ENCODE measurements at places on chromosomes 2 and 18. TPM values are rescaled to one million over a fixed set of nuclear protein-coding genes. Genes with fewer than 3 reads are reported as not detected.

Gene CAPN14
- total RNA-seq = 0.14 TPM

Gene AMER3
- total RNA-seq = not detected

Gene PROM2
- 0.30 TPM for total RNA-seq

Gene TLX2
- not detected for total RNA-seq

Gene AKAIN1
- total RNA-seq = not detected

Gene SOWAHC
- total RNA-seq = 7.4 TPM

Gene ALLC
- total RNA-seq = not detected

Gene UPP2
- total RNA-seq = not detected

Gene MEP1B
- total RNA-seq = not detected

Gene SKA1
- 0.59 TPM for total RNA-seq

Gene DGUOK
- total RNA-seq = 40.1 TPM

Gene KATNAL2
- 0.89 TPM for total RNA-seq

Gene IL18RAP
- not detected for total RNA-seq

Gene RFTN2
- 5.9 TPM for total RNA-seq

Gene IL37
- total RNA-seq = not detected

Gene CYP27C1
- not detected for total RNA-seq

Gene ANKRD30BL
- not detected for total RNA-seq

Gene ZEB2
- 50.8 TPM for total RNA-seq

Gene ALS2
- 42.0 TPM for total RNA-seq

Gene EPHA4
- 34.4 TPM for total RNA-seq

Gene FTCDNL1
- total RNA-seq = 1.5 TPM

Gene ANKRD29
- total RNA-seq = 0.59 TPM

Gene FER1L5
- 0.59 TPM for total RNA-seq

Gene REL
- 3.9 TPM for total RNA-seq

Gene EDAR
- total RNA-seq = not detected

Gene CYP1B1
- total RNA-seq = 0.78 TPM

Gene NAB1
- total RNA-seq = 58.5 TPM

Gene COL3A1
- total RNA-seq = 14,422 TPM

Gene ANO7
- total RNA-seq = 0.69 TPM

Measured in smooth muscle cell of the umbilical artery (primary cell).